ENCODE measurements at places on chromosomes 4 and X.

- DNase-seq = no peak
These were observed 28.9 kb downstream of the NSD2 start for GRCh38 chr4:1900087-1900433.

DNA sequence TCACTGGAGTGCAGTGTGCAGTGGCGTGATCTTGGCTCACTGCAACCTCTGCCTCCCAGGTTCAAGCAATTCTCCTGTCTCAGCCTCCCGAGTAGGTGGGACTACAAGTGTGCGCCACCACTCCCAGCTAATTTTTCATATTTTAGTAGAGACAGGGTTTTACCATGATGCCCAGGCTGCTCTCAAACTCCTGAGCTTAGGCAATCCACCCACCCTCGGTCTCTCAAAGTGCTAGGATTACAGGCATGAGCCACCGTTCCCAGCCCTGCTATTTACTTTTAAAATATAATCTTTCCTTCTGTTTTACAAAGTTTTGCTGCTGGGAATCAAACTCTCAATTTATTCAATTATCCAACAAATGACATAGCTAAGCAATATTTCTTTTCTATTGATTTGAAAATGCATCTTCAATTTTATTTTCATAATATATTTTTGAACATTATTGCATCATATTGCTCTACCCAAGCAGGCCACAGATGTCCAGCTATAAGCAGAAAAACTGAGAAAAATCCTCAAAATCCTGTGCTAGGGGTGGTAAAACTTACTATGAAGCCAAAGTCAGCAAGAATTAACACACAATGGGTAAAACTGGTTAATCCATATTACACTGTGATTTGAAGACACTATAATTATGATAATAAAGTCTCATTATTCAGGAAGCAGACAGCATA, 5.2 kb downstream of the TIFA start:
- DNase-seq = no peak

DNA sequence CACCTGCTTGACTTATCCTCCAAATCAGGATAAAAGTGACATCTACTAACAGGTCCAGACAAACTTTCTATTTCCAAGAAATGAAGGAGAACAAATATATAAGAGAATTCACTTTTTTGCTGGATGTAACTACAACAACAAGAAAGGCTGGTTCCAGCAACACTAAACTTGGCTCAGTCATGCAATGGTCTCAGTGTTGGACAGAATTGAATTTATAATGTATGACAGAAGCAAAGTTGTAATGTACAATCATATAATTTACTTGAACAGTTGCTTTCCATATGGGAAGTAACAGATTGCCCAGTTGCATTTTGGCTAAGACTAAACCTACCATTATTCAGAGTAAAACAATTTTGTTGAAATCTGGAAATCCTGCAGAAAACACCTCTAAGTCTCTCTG, 183.3 kb upstream of the INTU start:
- DNase-seq = no peak

DNA sequence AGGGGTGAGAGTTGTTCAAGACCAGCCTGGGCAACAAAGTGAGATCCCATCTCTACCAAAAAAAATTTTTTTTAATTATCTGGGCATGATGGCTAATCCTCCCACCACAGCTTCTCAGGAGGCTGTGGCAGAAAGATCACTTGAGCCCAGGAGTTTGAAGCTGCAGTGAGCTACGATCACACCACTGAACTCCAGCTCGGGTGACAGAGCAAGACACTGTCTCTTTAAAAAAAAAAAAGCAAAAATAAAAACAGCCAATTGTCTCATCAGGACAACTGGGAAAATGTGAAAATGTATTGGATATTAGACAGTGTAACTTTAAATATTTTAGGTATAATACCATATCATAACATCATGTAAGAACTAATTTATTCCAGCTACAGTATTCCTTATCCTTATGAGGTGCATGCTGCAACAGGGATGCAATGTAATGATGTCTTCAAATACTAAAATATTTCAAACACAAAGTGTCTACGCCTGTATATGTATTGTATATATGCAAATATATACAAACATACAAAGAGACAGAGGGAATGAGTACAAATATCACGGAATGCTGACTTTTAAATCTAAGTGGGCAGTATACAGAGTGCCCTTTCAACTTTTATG, 17.2 kb downstream of the FAM13A start:
- no peak for DNase-seq

- DNase-seq = no peak
These were observed 571.0 kb upstream of the KLHL4 start for GRCh38 chrX:86946569-86946968.

GRCh38 chrX:56800801-56801200, 71.8 kb downstream of the NBDY start:
- DNase-seq = no peak

- DNase-seq = no peak
These were observed 170.0 kb upstream of the NPY2R start for GRCh38 chr4:155038459-155038858.

DNA sequence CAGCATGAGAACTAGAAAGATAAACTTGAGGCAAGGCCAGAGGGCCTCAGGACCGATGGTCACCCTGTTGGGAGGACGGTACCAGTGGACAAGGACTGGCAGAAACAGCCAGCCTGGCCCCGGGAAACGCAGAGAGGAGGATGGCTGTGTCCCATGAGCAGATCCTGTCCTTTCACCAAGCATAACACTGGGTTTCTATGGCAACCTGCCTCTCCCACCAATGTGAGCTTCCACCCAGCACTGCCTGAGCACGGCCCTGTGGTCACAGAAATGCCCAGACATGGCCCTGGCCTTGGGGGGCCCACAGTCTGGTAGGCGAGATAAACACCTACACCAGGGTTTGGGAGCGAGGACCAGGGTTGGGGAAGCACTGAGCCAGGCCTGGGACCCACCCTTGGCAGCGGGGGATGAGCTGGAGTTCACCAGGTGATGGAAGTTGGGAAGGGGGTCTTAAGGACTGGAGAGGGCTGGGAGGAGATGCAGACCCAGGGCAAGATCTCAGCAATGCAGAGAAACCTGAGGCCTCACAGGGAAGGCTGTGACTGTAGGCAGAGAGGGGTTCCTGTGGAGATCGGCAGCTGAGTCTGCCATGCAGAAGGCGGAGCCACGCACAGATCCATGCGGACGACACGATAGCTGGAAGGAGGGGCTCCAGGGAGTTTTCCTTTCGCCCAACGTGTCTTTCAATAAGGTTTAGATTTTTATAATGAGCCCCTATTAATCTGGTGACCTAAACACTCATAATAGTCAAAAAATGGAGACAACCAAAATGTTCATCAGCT, 32.7 kb upstream of the CRMP1 start:
- no peak for DNase-seq

- DNase-seq = no peak
These were observed 35.4 kb upstream of the PGRMC2 start for GRCh38 chr4:128322986-128323385.

DNA sequence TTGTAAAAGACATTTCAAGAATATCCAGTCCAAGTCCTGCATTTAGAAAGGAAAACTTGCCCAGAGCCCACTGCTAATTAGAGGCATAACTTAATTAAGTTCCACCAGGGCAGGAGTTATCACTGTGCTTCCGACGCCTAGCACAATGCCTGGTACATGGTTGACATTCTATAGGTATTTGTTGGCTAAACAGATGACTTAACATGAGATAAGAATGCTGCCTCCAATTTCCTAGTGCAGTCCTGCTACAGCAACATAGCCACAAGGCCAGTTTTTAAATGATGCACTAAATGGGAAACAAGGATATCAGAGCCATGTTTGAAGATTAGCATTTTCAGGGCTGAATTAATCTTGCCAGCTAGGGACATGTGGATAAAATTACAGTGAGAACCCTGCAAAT, 164.1 kb downstream of the RASL11B start:
- no peak for DNase-seq

- no peak for DNase-seq
These were observed 25.0 kb upstream of the CWH43 start for GRCh38 chr4:48960988-48961635.

DNA sequence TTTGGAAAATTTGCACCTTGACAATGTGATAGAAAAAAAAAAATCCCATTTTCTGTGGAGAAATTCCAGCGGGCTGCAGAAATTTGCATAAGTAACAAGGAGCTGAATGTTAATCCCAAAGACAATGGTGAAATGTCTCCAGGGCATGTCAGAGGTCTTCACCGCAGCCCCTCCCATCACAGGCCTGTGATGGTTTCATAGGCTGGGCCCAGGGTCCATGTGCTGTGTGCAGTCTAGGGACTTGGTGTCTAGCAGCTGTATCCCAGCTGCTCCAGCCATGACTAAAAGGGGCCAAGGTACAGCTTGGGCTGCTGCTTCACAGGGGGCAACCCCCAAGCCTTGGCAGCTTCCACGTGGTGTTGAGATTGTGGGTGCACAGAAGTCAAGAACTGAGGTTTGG, 85.2 kb downstream of the ADGRA3 start:
- no peak for DNase-seq

DNA sequence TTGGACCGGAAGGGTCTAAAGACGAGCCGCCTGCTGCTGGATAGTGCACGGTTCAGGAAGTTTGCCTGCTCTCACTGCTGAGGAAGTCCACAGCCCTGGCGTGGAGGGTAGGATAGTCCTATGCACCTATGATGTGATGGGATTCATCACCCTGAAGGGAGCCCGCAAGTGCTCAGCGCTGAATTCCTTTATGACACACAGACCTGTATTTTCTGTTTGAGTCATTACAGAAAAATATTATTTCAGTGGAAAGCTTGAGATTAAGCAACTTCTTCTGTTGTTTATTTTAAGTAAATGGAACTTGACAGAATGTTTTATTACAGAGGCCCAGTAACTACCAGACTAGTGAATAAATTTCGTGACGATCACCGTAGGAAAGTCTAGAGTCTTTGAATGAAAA, 123.2 kb downstream of the TRIML1 start:
- no peak for DNase-seq

DNA sequence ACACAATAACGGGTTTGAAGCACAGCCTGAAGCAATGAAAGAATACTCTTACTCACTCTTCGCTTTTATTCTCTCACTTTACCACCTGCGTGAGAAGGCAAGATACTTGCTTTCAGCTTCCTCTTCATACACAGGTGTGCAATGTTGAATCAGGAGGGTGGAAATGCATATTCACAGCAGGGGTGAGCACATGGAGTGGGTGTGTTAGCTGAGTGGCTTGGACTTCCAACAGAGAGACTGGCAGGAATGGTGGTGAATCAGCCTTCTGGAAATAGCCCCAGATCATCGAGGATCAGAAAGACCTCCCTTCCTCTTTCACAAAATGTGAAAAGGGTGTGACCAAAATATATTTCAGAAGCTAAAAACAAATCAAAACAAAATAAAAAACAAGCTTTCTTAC, 521.2 kb downstream of the STIM2 start:
- DNase-seq = no peak

DNA sequence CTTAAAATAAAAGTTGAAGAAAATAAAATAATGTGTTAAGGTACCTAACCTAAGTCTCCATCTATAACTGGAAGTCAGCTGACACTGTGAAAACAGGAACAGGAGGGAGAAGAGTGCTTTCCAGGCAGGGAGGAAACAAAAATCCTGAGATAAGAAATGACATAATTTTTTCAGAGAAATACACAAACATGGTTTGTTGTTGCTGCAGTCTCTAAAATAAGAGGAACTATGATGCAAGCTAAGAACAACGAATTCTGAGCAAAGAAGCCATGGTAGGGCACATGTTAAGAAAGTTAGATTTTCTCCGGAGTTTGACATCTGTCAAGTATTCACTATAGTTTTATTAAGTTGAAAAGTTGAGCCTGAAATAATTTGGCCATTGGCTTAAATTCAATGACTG, 26.9 kb downstream of the PAPSS1 start:
- DNase-seq = no peak

- no peak for DNase-seq
These were observed 282.1 kb downstream of the BCOR start for GRCh38 chrX:39815631-39816030.

DNA sequence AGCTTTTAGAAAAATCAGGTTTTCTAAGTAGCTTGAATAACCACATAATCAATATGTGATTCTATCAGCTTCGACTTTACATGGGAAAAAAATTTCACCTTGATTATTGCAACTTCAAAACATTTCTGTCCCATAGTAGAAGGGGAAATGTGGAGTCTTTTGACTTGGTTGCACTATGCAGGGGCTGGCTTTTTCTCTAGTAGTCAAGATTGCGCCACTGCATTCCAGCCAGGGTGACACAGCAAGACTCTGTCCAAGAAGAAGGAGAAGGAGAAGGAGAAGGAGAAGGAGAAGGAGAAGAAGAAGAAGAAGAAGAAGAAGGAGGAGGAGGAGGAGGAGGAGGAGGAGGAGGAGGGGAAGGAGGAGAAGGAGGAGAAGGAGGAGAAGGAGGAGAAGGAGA, 84.9 kb downstream of the MAML3 start:
- DNase-seq = no peak

DNA sequence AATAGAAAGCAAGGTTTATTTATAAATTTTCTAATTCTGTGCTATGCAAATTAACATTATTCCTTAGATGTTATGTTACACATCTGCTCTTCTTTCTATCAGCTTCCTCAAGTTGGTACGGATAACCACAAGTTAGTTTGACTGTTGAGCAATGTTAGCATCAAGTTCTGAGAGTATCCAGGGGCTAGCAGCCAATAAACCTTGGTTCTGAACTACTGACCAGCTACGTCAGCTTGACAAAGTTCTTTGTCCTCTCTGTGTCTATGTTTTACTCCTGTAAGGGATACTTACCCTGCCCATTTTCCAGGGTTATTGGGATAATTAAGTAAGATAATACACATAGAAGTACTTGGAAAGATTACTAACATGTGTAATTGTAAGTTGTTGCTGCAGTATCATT, 8.1 kb upstream of the TEX13A start:
- no peak for DNase-seq

DNA sequence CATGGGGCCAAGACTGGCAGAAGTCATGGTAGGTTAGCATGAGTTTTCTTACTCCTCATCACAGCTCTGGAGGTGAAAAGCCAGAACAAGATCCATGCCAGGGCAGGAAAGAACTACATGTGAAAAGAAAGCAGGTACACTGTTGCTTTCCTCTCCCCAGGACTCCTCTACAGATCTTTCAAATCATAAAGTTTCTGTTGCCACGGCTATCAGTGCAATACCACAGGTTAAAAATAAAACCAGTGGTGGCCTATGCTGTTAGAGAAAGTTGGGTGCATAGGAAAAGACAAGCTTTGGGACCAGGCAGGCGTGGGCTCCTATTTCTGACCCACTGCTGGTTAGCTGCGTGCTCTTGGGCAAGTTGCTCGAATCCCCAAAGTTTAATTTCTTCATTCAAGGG, 81.4 kb downstream of the SH3RF1 start:
- no peak for DNase-seq

- no peak for DNase-seq
These were observed 437.7 kb upstream of the HS3ST1 start for GRCh38 chr4:11866391-11866790.

GRCh38 chr4:79982601-79983322, 90.3 kb downstream of the ANTXR2 start:
- DNase-seq = no peak

DNA sequence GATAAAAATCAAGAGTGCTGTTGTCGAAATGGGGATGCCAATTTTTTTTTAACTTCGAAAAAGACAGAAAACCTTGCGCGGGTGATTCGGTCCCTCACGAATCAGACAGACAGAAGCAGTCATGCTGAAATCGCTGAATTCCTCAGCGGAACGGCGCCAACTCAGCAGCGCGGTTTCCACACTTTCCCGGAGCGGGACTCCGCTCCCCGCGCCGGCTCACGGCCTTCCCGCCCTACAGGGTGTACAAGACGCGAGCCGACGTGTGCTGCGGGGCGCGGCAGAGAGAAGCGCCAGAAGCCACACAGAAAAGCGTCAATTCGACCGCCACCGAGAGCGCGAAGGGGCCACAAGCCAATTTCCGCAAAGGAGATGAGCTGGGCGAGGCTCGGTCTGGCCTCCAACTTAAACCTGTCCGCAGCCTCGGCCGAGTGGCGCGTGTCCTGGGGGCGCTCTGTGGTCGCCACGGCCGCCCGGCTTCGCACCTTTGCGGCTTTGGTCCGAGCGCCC, 1.3 kb downstream of the NEXMIF start:
- no peak for DNase-seq

Measured in caudate nucleus (tissue), 63 donors.